ENCODE measurements at places on chromosomes 1 and 21.
A peak's percentile ranks its signal among the peaks of the same experiment; 100 is the strongest.

GRCh38 chr1:212645546-212646543, 37.3 kb downstream of the ATF3 start:
- DNase-seq, result no peak

GRCh38 chr1:186849271-186849671, 20.5 kb downstream of the PLA2G4A start:
- DNase-seq, result no peak

- DNase-seq, result no peak
Observed at GRCh38 chr1:213531369-213532310, 456.1 kb upstream of the PROX1 start.

GRCh38 chr1:37484325-37485051, 10.1 kb downstream of the ZC3H12A start:
- DNase-seq, result no peak

- peak; percentile 76 for DNase-seq
Observed at GRCh38 chr1:201468501-201468843, 516 bp downstream of the PHLDA3 start.

DNA sequence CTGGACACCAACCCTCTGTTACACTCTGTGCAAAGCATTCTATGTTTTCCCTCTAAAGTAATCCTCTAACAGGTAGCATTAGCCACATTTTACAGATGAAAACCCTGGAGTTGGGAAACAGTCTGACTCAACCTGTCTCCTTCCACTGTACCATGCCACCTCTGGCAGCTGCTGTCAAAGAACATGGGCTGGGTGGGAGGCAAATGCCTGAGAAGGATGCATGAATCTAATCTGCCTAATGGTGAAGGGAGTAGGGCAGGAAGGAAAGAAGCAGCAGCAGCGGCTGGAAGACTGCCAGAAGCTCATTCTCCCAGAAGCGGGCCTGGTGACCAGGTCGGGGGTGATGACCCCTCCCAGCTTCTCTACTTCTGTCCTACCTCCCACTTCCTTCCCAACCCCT, 21.7 kb downstream of the LRRC71 start:
- no peak for DNase-seq

DNA sequence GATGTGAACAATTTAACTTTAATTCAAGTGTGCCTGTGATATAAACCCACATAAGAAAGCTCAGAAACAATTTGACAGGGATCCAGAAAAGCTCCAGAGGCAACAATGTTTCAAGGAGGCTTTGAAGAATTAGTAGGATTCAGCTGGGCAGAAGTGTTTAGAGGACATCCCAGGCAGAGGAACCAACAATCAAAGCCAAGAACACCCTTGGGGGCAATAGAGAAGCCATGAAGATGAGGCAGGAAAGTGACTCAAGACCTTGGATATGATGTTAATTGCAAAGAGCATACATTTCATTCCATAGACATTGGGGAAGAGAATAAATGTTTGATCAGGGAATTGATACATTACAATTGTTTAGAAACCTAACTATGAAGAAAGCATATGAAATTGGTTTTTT, 280.3 kb downstream of the LTN1 start:
- no peak for DNase-seq

- no peak for DNase-seq
Observed at GRCh38 chr1:50666849-50667248, 243.6 kb upstream of the DMRTA2 start.

- no peak for DNase-seq
Observed at GRCh38 chr1:38715415-38715814, 144.2 kb downstream of the RRAGC start.

GRCh38 chr1:115755456-115756370, 12.8 kb downstream of the CASQ2 start:
- DNase-seq, result no peak

- no peak for DNase-seq
Observed at GRCh38 chr1:21950734-21951133, 13.6 kb upstream of the HSPG2 start.

DNA sequence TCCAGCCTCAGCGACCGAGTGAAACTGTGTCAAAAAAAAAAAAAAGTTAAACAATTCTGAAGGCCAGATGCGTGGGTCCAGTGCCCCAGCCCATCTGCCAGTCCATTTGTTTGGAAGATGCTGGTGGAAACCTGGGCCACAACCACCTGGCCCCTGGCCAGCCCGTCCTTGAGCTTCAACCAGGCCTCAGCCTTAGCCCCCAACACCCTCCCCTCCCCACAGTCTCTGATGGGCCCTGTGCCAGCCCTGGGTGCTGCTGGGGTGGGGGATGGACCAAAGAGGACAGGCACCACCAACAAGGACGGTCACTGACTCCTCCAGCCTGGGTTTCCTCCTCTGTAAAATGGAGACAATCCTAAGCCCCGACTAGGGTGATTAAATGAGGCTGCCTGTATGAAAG, 19.6 kb upstream of the PLEKHG5 start:
- DNase-seq, result no peak

- peak; percentile 15 for DNase-seq
Observed at GRCh38 chr1:51627672-51628071, 10.8 kb downstream of the OSBPL9 start.

DNA sequence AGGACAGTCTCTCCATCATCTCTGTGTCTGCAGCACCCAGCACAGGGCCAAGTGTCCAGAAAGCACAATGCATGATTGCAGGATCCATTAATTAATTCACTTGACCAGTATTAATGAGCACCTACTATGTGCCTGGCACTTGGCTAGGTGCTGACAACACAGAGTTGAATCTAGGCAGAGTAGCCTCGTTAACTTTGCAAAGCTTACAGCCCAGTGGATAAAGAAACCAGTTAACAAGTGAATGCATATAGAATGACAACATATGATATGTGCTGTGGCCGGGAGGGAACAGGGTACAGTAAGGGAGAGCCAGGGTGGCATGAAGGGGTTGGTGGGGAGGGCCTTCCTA, 10.9 kb downstream of the SLC1A7 start:
- DNase-seq, result no peak

DNA sequence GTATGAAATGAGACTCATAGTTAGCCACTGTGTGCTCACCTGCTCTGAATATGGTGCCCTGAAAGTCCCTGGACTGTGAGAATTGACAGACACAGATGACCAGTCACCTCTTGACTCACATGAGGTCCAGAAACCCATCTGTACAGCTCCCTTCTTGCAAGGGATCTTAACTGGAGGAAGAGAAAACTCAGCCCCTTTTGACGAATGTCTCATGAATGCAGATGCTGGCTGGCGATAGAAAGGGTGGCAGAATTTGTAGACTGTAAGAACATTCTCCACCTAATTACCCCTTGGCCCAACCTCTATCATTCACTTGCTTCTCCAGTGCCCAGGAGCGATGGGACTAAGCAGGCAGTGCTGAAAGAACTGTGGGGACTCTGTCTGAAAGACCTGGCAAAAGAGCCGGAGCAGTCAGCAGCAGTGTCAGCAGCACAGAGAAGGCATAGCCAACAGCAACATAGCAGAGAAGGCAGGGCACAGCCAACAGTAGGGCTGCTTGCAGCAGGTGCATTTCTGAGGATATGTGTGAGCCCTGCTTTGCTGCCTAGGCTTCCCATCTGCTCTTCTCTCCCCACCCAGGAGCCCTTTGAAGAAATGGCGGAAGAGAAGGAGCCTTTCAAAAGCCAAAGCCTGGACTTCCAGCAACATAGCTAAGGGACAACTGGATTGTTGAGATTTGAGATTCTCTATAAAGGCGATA, 25.8 kb upstream of the IFNGR2 start:
- DNase-seq, result no peak

DNA sequence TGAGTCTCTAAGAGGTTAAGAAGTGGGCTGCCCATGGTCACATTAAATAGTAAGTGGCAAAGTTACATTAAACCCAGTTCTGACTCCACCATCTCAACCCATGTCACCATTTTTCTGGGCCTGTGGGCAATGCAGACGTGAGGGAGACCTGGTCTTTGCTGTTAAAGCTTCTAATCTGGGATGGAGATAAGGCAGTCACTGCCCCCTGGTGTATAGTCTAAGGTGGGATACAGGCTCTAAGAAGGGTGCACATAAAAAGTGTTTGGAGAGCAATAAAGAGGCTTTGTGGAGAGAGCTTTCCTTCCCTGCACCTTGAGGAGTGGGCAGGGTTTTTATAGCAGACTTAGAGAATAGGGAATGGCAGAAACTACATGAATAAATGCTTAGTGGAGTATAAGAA, 141.3 kb downstream of the ROR1 start:
- DNase-seq, result peak; percentile 57

DNA sequence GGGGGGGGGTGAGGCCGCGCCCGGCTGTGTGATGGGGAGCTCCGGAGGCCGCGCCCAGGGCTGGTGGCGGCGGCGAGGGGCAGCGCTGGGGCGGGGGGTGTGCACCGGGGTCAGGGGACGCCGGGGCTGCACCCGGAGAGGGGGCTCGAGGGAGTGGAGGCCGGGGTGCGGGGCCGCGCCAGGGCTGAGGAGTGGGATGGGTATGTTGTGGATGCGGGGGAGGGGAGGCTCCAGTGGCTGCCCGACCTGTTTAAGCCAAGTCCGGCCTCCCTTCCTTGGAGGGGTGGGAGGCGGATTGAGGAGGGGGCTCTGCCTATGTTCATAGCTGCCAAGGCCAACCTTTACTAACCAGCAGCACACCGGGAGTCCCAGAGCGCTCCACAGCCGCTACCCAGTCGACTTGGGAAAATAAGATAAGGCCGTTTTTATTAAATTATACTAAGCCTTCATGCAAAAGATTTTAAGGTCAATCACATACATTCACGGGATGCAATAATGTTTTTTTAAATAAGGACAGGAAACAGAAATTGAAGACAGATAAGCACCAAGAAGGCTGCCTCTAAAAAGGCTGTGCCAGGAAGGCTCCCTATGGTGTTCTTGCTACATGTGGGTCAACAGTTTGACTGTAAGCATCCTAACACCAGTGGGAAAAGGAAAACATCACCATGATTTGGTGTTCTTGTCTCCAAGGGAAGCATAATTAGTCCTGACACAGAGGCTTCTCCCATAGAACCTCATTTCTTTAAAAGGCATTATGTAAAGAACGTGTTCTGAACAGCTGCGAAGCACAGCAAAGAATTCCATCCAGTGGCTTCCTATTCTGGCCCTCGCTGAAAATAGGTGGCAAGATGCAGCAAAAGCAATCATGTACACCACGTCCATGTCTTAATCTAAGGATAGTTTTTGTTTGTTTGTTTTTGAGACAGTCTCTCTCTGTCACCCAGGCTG, 626 bp upstream of the HLCS start:
- peak; percentile 69 for DNase-seq

DNA sequence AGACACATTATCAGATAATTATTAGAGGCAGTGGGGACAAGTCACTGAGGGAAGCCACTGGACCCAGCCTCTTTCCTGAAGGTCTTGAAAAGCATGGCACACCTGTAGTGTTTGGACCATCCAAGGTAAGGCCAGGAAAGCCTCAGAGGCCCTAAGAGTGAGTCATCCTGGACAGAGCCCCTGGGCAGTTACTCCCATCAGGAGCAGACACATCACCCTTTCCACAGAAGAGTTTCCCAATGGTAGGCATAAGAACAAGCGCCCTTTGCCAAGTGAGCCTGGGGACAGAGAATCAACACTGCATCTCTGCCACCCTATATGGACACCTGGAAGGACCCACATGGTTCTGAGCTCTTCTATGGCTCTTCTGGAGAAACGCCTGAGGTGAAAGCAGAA, 136.0 kb downstream of the PLXNA2 start:
- DNase-seq, result no peak

DNA sequence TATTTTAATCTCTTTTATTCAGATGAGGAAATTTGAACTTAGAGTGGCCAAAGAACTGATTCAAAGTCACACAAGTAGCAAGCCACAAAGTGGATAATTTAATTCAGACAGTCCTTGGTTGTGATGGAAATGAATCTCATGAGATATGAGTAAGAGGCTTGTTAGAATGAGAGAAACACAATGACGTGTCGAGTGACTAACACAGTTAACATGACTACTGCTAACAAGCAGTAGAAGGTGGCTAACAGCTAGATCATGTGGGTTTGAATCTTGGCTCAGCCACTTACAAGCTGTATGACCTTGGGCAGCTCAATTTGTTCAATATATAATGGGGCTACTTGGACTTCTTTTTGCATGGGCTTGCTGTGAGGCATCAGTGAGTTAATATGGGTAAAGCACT, 104.5 kb upstream of the LMO4 start:
- no peak for DNase-seq

GRCh38 chr1:36349241-36349671, 25.8 kb upstream of the EVA1B start:
- no peak for DNase-seq

DNA sequence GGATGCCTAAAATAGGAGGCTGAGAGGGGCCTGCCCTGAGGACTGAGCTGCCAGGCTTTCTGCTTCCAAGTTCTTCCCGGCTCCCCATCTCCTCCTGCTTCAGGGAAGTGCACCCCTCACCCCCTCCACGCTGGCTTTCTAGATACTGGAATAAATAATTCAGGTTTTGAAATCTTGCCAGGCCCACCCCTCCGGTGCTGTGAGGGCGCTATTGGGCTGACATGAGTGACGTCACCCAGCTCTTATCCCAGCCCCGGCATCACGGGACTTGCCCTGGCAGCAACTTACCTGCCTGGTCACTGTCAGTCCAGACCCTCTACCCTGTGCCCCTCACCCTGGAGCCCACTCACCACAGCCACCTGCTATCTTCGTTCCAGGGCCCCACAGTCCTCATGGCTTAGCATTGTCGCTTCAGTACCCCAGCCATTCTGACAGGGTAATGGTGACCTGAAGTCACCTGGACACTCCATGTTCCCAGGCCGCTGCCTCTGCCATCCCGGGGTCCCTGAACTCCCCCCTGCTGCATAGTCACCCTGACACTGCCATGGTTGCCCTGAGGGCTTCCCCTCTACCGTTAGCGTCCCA, 819 bp upstream of the GPR3 start:
- peak; percentile 74 for DNase-seq

- no peak for DNase-seq
Observed at GRCh38 chr1:53172426-53173128, 24.0 kb upstream of the CPT2 start.

DNA sequence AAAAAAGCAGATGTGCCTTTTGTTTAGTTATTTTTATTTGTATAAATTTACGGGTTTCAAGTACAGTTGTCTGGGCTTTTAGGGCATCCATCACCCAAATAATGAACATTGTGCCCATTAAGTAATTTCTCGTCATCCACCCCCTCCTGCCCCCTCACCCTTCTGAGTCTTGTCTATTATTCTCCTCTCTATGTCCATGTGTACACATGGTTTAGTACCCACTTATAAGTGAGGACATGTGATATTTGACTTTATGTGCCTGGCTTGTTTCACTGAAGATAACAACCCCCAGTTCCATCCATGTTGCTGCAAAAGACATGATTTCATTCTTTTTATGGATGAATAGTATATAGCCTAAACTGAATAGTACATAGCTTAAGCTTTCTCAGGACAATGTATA, 189.2 kb downstream of the ZP4 start:
- DNase-seq, result no peak

DNA sequence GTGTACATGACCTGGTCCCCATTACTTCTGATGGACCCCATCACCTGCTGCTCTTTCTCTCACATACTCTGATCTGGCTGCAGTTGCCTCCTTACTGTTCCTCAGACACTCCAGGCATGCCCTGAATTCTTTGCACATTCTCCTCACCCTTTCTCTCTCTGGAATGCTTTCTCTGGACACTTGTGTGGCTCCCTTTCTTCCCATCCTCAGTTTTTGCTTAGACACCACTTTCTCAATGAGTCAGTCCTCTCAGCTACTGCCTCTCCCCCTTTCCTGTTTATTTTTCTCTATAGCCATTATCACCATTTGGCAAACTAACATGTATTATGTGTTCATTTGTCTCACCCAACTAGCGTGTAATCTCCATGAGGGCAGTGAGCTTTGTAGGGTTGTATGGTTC, 28.1 kb downstream of the PLXNA2 start:
- DNase-seq, result no peak

Measured in eye (tissue), 1 donor.